ENCODE measurements at places on chromosomes 5 and 9.

DNA sequence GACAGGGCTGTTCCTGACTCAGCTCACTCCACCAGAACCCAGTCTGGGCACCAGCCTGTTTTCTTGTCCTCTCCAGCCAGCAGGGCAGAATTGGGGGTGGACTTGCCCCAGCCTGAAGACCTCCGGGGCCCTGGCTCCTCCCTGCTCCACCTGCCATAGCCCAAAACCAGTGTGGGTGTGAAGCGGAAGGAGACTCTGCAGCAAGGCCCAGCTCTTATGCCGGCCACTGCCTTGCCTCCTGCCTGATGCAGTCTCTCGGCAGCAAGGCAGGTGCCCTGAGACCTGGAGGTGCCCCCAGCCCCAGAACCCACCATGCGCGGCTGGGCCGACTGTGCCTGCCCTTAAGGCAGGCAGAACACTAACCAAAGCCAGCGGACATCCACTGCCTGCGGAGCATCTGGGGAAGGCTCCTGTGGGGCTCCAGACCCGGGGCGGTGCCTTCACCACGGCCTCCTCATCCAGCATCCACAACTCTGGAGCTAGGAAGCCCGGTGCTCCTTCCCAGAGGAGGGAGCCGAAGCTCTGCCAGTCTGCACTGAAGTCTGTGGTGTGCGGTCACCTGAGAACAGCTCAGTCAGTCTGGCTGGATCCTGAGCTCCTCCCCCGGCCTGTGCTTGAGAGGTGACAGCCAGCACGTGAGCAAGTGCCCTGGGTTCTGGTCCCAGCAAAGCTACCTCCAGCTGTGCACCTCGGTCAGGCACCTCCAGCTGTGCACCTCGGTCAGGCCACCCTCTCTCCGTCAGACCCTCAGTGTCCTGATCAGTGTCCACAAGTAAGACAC is 116.7 kb downstream of the ADAMTS2 start:
- no peak overlapping the region for H3K4me3 ChIP-seq
- H3K4me1 ChIP-seq, result no peaks in the 10 kb centered on the region
- H3K27ac ChIP-seq, result no peak overlapping the region
- H3K36me3 ChIP-seq, result no peaks in the 10 kb centered on the region

DNA sequence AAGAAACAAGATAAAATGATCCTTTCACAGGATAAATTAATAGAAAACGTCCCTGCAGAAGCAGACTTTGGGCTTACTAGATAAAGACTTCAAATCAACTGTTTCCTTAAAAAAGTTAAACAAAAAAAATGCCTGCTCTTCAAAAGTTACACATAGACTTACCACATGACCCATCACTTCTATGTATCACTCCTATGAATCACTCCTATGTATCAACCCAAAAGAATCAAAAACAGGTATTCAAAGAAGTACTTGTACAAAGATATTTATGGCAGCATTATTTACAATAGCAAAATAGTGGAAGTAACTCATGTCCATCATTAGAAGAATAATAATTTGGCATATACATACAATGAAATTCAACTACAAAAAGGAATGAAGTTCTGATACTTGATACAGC is 56.3 kb upstream of the PRDM9 start:
- no peaks in the 10 kb centered on the region for H3K36me3 ChIP-seq
- DNase-seq, result no peak
- no peaks in the 10 kb centered on the region for H3K4me1 ChIP-seq
- H3K27me3 ChIP-seq, result no peaks in the 10 kb centered on the region
- no peak overlapping the region for H3K27ac ChIP-seq

GRCh38 chr9:111066468-111066867 is 28.2 kb upstream of the LPAR1 start:
- H3K4me3 ChIP-seq, result no peak overlapping the region
- peak overlapping the region; percentile 90 for H3K27ac ChIP-seq
- no peak for DNase-seq

GRCh38 chr5:111782216-111782615 is 25.2 kb upstream of the NREP start:
- peaks cover 6% of the 10 kb centered on the region for H3K4me1 ChIP-seq
- no peak overlapping the region for H3K27ac ChIP-seq
- H3K4me3 ChIP-seq, result no peak overlapping the region
- H3K27me3 ChIP-seq, result no peaks in the 10 kb centered on the region
- no peaks in the 10 kb centered on the region for H3K36me3 ChIP-seq
- no peak for DNase-seq

- peaks cover 10% of the 10 kb centered on the region for H3K4me1 ChIP-seq
- no peaks in the 10 kb centered on the region for H3K27me3 ChIP-seq
- DNase-seq, result peak; percentile 93
- H3K27ac ChIP-seq, result no peak overlapping the region
Measured at GRCh38 chr5:138449501-138450239, 10.8 kb downstream of the REEP2 start.

GRCh38 chr5:67233075-67233474 is 36.5 kb upstream of the CD180 start:
- H3K4me3 ChIP-seq, result no peak overlapping the region
- peaks cover 7% of the 10 kb centered on the region for H3K4me1 ChIP-seq
- no peak for DNase-seq
- H3K27ac ChIP-seq, result no peak overlapping the region
- H3K27me3 ChIP-seq, result no peaks in the 10 kb centered on the region

GRCh38 chr5:21783074-21783679 is 1070.0 kb downstream of the CDH12 start:
- no peak overlapping the region for H3K4me3 ChIP-seq
- H3K27ac ChIP-seq, result no peak overlapping the region
- H3K27me3 ChIP-seq, result no peaks in the 10 kb centered on the region
- no peak for DNase-seq

DNA sequence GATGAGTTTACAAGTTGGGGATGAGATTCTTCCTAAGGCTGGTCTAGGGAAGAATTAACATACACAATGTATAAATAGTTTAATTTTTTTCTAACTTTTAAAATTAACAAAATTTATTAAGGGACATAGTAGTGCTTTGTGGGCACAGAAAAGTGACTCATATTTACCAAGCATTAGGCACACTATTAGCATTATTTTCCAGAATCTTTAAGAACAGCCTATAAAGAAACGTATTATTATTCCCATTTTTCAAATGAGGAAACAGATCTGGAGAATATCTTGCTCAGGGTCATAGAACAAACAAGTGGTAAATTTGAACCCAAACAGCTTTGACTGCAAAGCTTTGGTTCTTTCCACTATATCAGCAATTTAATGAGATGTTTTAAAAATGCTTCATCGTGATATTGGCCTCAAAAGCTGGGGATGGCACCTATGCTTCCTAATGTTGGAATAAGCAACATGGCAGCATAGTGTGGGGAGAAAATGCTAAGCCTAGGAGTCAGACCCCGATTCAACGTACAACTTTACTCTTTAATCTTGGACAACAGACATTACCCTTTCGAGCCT is 55.9 kb downstream of the ABCA1 start:
- no peak for DNase-seq
- H3K27me3 ChIP-seq, result no peaks in the 10 kb centered on the region
- H3K4me1 ChIP-seq, result peaks cover 39% of the 10 kb centered on the region
